ENCODE measurements at places on chromosomes 5 and 9.
A peak's percentile ranks its signal among the peaks of the same experiment; 100 is the strongest.

- no peak for DNase-seq
These were observed 75.7 kb downstream of the WNK2 start for GRCh38 chr9:93259490-93260262.

DNA sequence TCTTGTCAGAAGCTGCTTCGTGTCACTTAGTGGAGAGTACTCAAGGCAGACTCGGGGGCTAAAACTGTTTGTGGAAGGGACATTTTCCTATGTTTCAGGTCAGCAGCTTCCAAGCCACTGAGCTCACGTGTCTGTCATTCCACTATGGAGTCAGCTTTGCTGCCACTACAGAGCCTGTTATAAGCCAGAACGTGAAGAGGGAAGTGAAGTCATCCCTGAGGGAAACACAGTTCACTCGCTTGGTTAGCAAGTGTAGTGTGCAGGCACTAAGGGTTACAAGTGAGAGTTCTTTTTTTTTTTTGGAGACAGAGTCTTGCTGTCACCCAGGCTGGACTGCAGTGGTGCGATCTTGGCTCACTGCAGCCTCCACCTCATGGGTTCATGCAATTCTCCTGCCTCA lies 24.5 kb upstream of the LTC4S start:
- no peak for DNase-seq

DNA sequence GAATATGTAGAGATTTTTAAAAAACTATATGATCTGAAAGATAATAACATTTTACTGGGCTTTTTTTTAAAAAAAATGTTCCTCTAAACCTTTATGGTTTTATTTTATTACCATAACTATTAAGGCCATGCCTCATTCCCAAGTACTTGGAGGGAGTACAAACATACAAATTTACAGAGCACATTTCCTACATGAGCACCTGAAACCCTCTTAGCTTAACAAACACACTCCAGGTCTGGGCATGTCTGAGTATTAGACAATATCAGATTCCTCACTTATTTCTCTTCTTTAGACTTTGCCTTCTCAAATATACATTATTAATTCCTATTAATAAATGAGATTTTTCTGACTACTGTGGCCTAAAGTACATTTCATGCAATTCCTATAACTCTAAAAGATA lies 319.2 kb downstream of the SLCO4C1 start:
- DNase-seq, result no peak

DNA sequence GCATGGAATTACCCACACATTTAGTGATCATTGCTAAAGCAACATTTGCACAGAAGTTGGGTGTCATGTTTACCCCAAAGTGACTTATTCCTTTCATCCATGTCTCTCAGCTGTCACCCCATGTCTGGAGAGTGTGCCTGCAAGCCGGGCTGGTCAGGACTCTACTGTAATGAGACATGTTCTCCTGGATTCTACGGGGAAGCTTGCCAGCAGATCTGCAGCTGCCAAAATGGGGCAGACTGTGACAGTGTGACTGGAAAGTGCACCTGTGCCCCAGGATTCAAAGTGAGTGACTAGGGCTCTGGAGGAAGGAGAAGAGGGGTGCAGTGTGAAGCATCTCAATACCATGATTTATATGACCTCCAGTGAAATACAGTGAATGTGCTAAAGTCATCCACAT lies 99.9 kb upstream of the PRRC1 start:
- DNase-seq, result no peak

GRCh38 chr5:169696621-169697510 lies 59.8 kb downstream of the DOCK2 start:
- DNase-seq, result no peak

DNA sequence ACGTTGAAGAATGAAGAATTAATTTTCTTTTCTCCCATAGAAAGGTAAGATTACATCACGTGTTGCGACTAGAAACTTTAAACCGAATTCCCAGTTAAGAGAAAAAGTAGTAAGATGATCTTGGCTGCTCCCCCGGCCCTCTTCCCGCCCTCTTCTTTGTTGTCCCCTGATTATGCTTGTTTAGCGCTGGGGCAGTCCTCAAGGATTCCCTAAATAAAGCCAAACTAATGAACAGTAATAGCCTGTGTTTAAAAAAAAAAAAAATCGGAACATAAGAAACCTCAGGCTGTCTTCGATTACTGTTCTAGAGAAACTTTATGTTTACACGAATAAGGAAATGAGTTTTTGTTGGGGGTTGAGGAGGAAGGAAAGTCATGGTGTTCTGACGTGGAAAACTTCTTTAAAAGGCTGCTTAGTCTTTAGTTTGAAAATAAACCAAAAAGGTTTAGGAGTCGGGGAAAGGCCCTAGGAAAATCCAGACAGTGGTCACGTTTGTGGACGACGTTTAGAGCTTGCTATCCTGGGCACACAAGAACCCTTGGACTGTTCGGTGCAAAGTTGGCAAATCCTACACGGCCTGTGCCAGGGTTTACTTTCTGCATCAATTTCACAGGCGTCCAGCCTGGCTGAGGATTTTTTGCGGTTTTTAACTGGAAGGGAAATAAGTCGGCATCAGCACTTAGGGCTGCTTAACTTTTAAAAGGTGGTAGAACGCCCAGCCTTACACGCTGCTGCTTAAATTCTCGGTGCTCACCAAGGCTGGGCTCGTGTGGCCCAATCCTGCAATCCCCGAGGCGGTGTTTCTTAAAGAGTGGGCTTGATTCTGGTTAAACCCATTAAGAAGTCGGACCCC lies 1.1 kb upstream of the MAT2B start:
- DNase-seq, result no peak

DNA sequence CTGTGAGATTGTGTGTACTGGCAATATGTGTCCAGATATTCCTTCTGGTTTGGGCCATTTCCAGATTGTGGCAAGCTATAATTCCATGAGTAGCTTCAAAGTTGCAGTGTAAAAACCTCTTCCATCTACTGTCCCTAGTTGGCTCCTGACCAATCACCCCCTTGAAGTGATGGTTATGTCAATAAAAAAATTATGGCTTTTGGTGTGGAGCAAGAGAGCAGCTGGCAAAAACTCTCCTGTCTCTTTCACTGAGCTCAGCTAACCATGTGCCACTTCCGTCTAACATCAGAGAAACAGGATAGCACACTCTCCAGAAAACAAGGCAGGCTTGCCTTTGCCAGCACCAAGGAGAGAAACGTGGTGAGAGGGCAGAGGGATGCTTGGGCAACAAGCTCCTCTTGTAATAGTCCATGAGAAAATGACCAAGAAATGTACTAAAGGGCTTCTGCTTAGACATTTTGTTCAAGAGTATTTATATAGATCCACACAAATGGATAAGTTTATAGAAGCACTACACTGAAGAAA lies 914.4 kb upstream of the SEMA6A start:
- no peak for DNase-seq

- no peak for DNase-seq
These were observed 80.3 kb downstream of the FGF1 start for GRCh38 chr5:142605611-142606010.

DNA sequence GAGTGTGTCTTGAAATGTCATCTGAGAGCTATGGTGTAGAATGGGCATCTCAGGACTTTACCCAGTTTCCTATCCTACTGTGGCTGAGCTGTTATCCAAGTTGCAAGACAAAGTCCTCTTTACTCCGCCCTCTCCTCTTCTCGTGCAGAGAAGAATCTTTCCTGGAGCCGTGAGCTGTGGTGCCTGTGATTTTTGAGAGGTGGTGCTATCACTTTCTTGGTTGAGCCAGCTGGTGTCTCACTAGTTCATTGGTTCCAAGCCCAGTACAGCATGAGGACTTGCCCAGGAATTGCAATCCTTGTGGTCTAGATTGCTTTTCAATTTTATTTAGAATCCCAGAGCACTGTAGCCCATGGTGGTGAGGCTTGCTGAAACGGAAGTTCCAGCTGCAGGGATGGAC lies 2300.3 kb downstream of the MAT2B start:
- DNase-seq, result no peak

DNA sequence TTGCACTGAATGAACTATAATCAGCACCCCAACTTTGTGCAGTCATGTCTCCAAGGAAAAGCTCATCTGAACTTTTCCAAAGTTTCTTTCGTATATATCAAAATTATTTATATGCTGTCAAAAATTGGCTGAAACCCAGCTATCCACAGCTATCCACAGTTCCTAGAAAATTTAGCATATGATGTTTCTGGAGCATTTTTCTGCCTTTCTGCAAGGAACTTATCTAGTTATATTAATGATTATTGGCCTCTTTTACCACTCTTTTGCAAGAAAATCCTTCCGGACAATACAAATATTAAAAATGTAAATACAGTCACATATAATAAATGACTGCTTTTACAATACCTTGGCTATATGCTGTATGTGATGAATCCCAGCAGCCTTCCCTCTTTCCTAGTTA lies 270.2 kb downstream of the TMEM167A start:
- no peak for DNase-seq

GRCh38 chr5:154729613-154730012 lies 25.6 kb upstream of the LARP1 start:
- no peak for DNase-seq

DNA sequence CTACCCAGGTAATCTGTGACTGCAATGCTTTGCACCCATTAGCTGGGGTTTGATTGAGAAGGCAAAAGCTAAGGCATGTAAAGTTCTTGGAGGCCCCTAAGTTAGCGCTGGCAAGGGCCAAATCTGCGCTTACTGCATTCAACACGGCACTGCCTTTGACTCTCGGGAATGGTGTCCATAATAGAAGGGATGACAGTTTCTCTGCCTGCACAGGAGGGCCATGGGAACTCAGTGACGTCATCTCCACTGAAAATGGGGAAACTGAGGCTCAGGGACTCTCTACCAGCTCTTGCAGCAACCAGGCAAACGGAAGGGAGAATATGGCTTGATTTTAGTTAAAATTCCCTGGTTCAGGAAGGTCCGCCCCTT lies 487 bp downstream of the SPATA24 start:
- DNase-seq, result no peak

GRCh38 chr9:14221558-14221957 lies 92.4 kb downstream of the NFIB start:
- DNase-seq, result no peak

GRCh38 chr9:84218322-84218721 lies 122.2 kb downstream of the SLC28A3 start:
- no peak for DNase-seq

GRCh38 chr5:136230176-136230575 lies 37.2 kb upstream of the SMIM32 start:
- DNase-seq, result no peak

- no peak for DNase-seq
These were observed 104.1 kb upstream of the TUT7 start for GRCh38 chr9:86458191-86458855.

DNA sequence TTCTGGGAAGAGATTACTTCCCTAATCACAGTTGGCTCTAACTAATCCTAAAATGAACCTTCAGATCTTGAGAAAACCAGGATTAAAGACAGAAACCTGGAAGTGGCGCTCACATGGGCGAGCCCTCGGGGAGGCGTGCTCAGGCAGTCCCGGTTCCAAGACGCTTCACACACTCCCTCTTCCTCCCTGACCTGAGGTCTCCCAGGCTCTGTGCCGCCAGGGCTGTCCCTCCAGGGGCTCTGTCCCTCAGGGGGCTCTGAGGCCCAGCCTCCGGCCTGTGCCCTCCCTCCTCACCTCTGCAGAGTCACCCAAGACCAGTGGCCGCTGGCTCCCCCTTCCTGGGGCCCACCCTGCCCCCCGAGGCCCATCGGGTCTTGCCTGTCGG lies 10.2 kb downstream of the SLC9A3 start:
- no peak for DNase-seq

GRCh38 chr9:17045381-17045940 lies 89.4 kb upstream of the CNTLN start:
- no peak for DNase-seq

GRCh38 chr5:108212775-108213346 lies 169.0 kb downstream of the FBXL17 start:
- no peak for DNase-seq

DNA sequence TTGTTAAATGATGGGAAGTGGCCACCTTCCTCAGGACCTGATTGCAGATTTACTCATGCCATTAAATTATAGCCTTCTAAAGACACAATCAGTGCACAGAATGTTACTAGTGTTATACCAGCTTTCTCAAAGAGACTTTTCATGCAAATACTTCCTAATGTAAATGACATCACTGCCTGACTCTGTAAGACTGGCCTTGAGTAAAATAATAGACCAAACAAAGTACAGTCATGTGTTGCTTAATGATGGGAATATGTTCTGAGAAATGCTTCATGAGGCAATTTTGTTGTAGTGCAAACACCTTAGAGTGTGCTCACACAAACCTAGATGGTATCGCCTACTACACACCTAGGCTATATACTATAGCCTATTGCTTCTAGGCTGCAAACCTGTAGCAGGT lies 17.0 kb upstream of the C1QTNF3 start:
- DNase-seq, result no peak

DNA sequence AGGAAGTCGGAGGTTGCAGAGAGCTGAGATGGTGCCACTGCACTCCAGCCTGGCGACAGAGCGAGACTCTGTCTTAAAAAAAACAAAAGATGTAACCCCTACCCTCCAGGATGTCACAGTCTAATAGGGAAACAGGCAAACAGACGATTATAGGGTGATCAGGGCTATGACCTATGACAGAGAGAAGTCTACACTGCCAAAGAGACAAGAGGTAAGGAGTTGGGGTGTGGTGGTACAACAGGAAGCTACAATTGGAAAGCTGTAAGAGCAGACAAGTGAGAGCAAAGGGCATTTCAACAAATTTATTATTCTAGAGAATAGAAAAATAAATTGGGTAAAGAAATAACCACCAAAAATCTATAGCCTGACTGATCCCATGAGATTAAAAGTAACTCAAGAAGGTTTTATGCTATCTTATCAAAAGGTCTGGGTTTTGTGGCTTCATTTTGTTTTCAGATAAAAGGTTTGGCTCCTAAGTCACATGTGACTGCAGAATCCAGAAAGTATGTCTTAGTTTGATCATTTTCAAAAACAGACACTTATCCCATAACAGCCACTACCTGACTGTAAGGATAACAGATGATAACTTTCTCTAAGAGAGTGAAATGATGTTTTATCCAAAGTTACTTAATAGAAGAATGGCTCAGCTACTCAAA lies 7.3 kb downstream of the CDC26 start:
- DNase-seq, result no peak

DNA sequence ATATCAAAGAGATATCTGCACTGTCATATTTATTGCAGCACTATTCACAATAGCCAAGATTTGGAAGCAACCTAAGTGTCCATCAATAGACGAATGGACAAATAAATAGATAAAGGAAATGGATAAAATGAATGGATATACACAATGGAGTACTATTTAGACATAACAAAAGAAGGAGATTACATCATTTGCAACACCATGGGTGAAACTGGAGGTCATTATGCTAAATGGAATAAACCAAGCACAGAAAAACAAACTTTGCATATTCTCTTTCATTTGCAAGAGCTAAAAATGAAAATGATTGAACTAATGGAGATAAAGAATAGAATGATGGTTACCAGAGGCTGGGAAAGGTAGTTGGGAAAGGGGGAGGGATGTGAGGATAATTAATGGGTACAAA lies 155.0 kb upstream of the PTGER4 start:
- no peak for DNase-seq

GRCh38 chr5:67142816-67143215 lies 53.8 kb downstream of the CD180 start:
- no peak for DNase-seq

- DNase-seq, result peak; percentile 20
These were observed 28.0 kb downstream of the TEX10 start for GRCh38 chr9:100324594-100325200.
